ENCODE measurements at places on chromosomes 4 and X.

GRCh38 chrX:69139516-69139915, 25.7 kb downstream of the PJA1 start:
- no peak for DNase-seq

- no peak for DNase-seq
Observed at GRCh38 chrX:68870357-68870756, 41.5 kb downstream of the EFNB1 start.

DNA sequence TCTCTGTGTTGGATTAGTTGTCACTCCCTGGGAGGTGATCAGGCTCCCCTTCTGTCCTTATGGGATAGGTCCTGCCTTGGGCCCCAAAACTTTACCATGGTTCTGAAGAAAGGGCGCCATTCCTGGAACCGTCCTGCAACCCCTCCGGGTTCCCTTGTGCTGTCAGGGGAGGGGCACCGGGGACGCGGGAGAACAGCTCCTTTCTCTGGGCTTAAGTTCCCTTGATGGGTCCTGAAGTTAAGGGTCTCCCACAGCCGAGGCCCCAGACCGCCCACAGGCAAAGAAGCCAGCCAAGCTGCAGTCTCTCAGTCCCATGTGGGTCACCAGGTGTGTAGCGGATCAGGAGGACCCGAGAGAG, 44.8 kb downstream of the UGT2A3 start:
- no peak for DNase-seq

- no peak for DNase-seq
Observed at GRCh38 chr4:100461807-100462605, 55.8 kb downstream of the EMCN start.

DNA sequence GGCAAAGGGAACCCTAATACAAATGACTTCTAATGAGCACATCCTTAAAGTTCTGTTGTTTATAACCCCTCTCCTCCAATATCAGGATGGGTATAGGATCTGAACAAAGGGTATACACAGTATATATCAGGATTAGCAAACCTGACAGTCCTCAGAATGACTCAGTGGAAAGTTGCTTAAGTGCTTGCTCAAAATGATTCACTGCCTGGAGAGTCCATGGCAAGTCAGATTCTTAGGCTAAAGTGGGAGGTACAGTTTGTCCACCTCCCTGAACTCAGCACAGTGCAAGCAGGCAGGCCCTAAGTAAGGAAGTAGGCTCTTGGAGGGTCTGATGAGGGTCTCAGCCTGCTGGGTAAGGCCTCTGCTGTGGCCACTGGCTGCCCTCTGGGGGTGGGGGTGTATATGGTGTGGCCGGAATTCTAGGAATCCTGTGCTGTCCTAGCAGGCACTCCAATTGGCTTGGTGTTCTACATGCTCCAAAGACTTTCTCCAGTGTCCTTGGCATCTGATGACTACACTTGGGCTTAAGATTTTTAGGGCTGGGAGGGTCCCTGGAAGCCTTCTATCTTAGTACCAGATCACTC, 54.3 kb downstream of the CHRDL1 start:
- DNase-seq = no peak

DNA sequence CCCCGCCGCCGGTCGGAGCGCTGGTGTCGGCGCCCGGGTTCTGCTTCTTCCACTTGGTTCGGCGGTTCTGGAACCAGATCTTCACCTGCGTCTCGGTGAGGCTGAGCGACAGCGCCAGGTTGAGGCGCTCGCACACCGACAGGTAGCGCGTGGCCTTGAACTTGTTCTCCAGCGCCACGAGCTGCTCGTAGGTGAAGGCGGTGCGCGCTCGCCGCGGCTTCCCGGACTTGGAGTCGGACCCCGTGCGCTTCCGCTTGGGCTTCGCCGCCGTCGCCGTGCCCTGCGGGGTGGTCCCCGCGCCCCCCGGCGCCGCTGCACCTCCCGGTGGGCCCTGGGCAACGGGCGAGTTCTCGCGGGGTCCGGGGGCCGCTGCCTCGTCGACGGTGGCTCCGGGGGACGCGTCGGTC, 3.1 kb downstream of the NKX1-1 start:
- DNase-seq = no peak

DNA sequence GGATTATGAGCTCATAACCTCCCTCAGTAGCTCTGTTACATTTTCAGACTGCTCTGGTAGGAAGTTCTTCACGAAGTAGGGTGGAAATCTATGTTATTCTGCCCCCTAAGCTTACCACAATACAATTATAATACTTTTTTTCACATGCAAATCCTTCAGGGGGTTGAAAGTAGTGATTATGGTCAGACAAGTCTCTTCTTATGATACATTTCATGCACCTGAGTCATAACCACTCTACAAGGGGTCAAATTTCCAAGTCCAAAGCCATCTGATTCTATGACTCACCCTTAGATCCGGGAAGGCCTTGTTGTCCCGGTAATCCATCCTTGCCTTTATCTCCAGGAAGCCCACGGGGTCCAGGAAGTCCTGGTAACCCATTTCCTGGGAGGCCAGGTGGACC, 95.2 kb downstream of the ATG4A start:
- DNase-seq = no peak

GRCh38 chrX:2712428-2712827, 21.3 kb downstream of the CD99 start:
- DNase-seq = no peak

DNA sequence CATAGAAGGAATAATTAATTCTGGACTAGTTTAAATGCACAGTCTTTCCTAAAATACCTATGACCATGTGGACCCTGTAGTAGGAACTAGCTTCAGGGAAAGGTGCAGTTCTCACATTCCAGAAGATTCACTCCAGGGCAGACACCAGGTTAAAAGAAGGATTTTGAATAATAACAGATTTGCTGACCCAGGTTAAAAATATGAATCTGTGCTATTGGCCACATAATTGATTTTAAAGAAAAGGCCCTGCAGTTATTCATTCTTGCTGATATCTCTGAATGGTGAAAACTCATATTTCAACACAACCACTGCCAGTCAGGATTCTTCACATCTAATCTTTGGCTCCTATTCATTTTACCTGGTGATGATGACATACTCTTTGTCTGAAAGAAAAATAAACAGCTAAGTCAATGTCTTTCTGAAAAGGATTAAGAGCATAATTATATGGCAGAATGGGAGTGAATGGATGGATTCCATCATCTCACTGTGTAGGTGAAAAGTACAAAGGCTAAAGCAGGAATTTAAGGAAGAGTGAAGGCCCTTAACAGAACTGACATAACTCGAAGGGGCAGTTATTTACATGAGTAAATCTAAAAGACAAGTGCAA, 432.8 kb downstream of the PDGFC start:
- DNase-seq = no peak

- DNase-seq = no peak
Observed at GRCh38 chrX:24242649-24243175, 71.2 kb downstream of the SUPT20HL2 start.

DNA sequence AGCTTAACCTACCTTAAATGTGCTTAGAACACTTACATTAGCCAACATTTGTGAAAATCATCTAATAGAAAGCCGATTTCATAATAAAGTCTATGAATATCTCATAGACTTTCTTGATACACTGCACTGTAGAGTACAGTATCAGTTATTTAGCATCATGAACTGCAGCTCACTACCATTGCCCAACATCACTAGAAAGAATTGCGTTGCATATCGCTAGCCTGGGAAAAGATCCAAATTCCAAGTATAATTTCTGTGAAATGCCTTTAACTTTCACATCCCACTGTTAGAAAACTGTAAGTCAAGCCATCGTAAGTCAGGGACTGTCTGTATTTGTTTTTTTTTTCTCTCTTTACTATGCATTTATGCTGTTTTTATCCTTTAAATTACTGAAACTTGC, 918.6 kb upstream of the PABPC4L start:
- DNase-seq = no peak

GRCh38 chr4:139077567-139078355, 62.2 kb downstream of the NOCT start:
- DNase-seq = no peak

DNA sequence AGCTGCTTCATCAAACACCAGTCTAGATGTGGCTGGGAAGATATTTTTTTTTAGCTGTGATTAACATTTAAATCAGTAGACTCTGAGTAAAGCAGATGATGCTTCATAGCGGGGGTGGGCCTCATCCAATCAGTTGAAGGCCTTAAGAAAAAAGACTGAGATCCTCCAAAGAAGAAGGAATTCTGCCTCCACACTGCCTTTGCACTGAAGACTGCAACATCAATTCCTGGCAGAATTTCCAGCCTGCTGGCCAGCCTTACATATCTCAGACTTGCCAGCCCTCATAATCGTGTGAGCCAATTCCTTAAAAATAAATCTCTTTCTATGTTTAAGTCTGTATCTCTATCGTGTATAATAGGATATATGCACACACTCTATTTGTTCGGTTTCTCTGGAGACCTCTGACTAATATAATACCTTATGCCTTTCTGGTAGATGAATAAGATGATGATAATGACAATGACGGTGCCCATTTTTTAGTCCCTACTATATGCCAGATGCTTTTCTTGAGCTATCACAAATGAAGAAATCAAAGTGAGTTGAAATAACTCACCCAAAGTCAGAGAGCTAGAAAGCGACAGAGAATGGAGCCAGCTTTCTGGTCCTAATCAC, 66.1 kb upstream of the SOD3 start:
- DNase-seq = no peak

- no peak for DNase-seq
Observed at GRCh38 chr4:89404530-89404929, 96.9 kb upstream of the GPRIN3 start.

DNA sequence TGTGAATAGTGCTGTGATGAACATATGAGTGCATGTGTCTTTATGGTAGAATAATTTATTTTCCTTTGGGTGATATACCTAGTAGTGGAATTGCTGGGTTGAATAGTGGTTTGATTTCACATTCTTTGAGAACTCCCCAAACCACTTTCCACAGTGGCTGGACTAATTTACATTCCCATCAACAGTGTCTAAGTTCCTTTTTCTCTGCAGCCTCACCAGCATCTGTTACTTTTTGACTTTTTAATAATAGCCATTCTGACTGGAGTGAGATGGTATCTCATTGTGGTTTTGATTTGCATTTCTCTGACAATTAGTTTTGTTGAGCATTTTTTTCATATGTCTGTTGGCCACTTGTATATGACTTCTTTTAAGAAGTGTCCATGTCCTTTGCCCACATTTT, 29.1 kb downstream of the JADE3 start:
- no peak for DNase-seq

DNA sequence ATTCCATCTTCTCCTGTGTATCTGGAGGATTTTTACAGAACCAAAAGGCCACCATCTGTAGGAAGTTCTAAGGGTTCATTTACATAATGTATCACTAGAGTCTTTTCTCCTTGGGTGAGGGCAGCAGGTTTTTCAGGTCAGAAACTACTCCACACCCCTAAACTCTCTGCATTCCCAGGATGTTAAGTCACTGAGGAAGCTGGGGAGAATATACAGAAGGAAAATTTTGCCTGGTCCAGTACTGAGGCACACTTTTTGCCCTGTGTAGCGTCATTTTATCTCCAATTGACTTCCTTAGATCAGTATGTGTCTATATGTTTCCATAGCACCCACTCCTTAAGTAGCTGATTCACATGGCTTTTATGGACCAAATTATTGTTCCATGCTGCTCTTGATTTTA, 17.0 kb downstream of the XKRX start:
- no peak for DNase-seq

- no peak for DNase-seq
Observed at GRCh38 chrX:132407691-132408090, 81.1 kb downstream of the MBNL3 start.

DNA sequence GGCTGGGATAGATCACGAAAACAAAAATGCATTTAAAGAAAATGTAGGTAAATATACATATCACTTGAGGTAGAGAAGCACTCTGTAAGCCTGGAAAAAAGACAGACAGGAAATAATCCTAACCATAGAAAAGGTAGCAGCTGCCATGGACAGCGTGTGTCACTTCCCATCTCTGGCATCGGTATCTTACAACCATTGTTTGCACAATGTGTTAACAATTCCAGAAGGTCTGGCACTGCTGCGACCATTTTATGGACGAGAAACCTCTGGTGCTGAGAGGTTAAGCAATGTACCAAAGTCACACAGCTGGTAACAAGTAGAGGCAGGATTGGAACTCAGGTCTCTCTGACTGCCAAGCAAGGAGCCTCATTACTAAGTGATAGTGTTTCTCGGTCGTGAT, 1.7 kb upstream of the MTNR1A start:
- DNase-seq = no peak

GRCh38 chr4:105851196-105851595, 44.1 kb upstream of the NPNT start:
- no peak for DNase-seq

DNA sequence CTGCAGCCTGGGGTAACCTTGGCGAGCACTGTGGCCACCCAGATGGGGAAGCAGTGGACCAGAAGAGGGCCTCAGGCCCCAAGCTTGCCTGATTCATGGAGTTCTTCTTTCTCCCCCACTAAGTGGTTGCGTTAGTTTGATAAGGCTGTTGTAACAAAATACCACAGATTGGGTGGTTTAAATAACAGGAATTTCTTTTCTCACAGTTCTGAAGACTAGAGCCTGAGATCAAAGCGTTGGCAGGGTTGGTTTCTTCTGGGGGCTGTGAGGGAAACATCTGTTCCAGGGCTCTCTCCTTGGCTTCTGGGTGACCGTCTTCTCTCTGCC, 105.7 kb upstream of the GATB start:
- DNase-seq = no peak

DNA sequence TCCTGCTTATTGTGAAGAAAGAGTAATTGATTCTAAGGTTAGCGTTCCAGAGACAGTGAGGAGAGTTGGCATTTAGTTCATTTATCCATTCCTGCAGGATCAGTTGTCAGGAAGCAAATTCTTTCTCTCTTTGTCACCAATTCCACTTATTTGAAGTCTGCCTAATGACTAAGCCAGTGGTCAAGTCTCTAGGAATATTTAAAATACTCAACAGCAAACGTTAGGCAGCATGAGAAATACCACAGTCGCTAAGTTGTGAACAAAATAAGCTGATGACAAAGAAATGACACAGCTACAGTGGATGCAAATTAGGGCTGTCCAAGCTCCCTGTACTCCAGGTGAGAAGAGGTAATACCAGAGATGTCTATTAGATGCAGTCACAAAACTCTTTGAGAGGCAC, 6.6 kb upstream of the MAGEB17 start:
- DNase-seq = no peak

DNA sequence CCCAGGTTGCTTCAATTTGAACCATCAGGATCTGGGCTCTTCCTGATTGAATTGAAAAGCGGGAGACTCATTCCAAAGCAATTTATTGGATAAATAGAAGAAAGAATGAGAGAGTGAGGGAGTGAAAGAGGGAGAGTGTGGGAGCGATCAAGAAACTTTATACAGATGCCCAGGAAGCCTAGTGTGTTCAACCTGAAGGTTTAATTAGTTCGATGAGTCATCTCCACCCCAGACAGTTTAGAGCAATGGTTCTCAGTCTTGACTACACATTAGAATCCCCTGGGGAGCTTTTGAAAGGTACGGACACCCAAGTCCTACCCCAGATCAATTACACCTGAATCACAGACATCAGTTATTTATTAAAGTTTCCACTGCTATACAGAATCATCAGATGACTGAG, 61.5 kb downstream of the GEMIN8 start:
- DNase-seq = no peak

DNA sequence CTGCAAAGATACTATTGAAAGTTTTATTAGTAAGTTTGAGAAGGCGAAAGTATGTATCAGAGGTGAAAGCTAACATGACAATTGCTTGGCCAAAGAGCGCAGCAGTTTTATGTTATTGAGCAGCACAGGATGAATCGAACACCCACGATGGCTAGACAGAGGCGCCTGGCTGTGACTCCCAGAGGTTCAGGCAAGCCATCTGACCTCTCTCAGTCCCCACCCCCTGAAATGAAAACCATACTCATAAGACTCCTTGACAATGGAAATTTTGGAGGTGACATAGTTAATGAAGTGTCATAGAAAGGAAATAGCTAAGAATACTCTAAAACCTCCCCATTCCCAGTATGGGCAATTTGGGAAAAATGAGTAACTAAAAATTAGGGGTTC, 70.6 kb downstream of the MGST2 start:
- no peak for DNase-seq

Data from CD4-positive, alpha-beta T cell treated with Interleukin-6 at 100 ng/mL for 8 hours (primary cell).